ENCODE measurements at places on chromosomes 12 and 14.

DNA sequence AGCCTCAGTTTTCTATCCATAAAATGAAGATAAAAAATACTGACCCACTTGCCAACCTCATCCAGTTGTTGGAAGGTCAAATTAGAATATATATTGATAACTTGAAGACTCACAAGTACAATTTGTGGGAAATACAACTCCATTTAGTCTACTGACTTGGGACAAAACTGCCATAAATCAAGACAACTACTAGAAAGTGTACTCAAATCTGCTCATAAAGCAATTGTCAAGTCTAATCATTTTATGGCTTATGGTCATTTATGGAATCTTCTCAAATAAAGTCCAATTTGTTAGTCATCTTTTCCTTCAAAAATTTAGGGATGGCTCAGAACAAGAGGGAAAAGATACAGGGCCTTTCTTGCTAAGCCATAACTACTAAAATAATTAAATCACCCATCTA is 7.0 kb downstream of the BTG1 start:
- DNase-seq, result no peak

DNA sequence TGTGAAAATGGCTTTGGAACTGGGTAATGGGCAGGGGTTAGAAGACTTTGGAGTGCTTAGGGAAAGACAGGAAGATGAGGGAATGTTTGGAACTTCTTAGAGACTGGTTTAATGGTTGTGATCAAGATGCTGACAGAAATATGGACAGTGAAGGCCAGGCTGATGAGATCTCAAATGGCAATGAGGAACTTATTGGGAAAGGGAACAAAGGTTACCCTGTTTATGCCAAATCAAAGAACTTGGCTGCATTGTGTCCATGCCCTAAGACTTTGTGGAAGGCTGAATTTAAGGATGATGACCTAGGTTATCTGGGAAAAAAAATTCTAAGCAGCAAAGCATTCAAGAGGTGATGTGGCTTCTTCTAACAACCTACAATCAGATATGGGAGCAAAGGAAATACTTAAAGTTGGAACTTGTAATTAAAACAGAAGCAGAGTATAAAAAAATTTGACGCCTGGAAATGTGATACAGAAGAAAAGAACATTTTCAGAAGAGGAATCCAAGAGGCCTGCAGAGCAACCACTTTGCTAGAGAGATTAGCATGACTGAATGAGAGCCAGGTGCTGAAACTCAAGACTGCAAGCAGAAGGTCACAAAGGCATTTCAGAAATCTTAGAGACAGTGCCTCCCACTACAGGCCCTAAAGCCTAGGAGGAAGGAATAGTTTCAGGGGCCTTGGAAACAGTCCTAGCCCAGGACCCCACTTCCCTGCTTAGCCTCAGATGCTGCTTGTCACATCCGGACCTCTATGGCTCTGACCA is 65.6 kb upstream of the FLRT2 start:
- no peak for DNase-seq

- DNase-seq, result no peak
These were observed 212.8 kb upstream of the SYT1 start for GRCh38 chr12:78651755-78652154.

GRCh38 chr14:50808053-50808452 is 22.9 kb downstream of the NIN start:
- DNase-seq, result no peak

DNA sequence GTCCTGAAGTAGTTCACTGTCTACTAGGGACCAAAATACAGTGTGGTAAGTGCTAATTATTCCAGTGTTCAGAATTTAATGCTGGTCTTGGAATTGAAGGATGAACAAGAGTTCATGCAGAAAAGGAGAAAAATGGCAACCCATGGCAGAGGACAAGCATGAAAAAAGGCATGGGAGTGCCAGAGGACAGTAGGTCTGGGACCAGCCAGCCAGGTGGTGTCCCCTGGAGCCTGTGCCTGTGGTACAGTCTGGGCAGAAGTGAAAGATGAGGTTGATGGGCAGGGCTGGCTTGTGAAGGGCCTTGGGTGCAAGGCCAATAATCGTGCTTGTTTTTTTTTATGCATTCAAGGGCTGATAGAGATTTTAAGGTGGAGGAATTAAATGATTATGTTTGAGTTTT is 21.0 kb downstream of the C12orf75 start:
- no peak for DNase-seq

DNA sequence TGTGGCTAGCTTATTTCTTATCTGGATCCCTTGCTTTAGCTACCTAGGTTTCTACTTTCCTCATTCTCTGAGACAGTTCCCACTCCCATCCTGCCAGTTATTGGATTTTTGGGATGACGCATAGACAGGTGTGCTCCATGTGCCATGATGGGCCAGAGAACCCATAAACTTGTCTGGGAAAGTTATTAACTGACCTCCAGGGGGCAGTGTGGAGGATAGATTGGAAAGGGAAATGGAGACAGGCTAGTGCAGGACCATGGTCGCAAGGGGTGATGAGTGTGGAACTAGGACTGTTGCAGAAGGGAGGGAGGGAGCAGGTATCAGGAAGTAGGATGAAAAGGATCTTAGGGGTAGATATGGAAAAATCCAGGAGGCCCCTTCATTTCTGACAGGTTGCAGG is 80.3 kb downstream of the ESRRB start:
- DNase-seq, result no peak

GRCh38 chr12:14417715-14418114 is 52.2 kb downstream of the ATF7IP start:
- peak; percentile 32 for DNase-seq

GRCh38 chr12:43945983-43946382 is 110.1 kb downstream of the TMEM117 start:
- no peak for DNase-seq

DNA sequence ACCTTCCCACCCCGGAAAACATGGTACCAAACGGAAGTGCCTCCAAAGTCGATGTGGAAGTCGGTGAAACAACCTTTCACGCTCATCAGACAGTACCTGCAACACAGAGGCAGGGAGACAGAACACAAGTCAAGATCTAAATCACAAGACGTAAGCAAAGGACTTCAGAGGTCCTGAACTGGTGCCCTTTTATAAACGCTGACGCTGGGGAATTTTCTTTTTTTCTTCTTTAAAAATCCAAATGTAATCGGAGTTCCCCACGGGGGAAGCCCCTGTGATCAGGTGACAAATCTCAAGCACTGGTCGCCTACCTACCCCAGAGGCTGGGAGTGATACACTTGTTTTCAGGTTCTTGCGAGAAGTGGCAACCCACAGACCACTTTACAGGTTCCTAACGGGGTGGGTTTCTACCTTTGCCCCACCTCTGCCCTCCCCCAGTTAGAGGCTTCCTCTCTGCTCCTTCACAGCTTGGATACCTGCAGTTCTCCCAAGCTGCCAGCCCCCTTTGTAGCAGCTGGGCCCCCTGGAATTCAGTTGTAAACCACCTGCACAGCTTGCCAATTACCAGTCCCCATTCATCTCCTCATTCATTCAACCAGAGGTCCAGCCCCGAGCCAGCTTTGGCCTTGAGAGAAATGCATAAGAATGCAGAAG is 46.2 kb downstream of the KDM2B start:
- peak; percentile 21 for DNase-seq

DNA sequence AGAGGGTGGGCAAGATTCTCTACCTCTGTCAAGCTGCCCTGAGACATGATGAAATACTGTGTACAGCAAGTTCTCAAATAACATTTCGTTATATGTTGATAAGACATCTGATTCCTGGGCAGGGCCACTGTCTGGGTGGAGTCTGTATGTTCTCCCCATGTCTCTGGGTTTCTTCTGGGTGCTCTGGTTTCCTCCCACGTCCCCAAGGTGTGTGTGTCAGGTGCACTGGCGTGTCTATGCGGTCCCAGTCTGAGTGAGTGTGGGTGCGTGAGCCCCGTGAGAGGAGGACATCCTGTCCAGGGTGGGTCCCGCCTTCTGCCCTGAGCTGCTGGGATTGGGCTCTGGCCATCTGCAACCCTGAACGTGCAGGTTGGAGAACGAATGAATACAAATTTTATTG is 29.6 kb downstream of the KCTD10 start:
- DNase-seq, result no peak

DNA sequence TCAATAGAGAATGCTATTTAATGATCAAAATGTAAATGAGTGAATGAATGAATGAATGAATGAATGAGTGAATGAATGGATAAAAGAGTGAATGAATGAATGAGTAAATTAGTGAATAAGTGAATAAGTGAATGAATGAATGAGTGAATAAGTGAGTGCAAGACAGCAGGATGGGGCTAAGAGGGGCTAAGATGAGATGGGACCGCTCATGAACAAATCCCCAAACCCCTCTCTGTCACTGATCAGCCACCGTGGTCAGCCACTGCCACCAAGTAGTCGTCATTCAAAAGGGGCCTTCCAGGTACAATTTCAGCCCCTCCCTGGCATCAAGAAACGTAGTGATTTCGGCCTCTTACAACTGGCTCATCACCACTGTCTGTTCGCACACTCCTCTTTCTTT is 79.2 kb downstream of the BCL11B start:
- DNase-seq, result no peak

- DNase-seq, result no peak
These were observed 12.7 kb upstream of the SLC2A3 start for GRCh38 chr12:7948589-7949260.

DNA sequence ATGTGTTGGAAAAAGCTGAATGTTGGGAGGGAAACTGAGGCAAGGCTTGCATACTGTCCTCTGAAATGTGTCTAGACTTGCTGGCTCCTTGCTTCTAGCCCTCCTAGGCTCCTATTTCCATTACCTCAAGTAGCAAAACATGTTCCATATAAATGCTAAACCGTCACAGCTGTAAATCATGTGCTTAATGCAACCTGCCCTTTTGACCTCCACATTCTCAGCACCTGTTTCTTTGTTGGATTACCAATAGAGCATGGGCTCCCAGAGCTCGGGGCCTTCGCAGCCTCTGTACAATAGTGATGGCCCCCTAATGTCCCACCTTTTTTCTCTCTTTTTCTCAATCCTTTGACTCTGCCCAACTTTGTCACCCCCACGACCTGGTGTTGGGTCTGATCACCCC is 23.3 kb downstream of the RERGL start:
- no peak for DNase-seq
